NT2/D1 (cell line): ENCODE measurements at places on chromosomes 3 and 15.

DNA sequence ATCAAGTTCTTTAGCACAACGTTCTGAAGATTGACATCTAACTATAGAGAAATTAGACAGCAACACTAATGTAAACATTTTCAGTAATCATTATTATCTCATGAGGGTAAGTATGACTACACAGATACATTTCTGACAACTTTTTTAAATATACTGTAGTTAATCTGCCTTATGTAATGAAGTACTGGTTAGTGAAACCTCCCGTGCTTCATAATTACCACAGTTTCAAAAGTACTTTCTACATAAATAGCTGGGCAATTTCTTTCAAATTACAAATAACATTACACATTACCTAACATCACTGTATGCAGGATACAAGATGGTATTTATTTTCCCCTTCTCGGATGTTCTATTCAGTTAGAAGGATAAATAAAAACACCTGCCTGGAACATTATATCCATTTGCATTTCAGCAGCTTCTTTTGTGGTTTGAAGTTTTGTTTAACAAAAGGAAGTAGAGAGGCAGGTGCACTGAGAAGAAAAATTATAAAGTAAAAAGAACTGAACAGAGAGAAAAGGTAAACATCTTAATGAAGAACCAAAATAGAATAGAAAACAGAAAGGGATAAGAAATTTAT is 1241.5 kb upstream of the GBE1 start:
- DNase-seq: no peak

DNA sequence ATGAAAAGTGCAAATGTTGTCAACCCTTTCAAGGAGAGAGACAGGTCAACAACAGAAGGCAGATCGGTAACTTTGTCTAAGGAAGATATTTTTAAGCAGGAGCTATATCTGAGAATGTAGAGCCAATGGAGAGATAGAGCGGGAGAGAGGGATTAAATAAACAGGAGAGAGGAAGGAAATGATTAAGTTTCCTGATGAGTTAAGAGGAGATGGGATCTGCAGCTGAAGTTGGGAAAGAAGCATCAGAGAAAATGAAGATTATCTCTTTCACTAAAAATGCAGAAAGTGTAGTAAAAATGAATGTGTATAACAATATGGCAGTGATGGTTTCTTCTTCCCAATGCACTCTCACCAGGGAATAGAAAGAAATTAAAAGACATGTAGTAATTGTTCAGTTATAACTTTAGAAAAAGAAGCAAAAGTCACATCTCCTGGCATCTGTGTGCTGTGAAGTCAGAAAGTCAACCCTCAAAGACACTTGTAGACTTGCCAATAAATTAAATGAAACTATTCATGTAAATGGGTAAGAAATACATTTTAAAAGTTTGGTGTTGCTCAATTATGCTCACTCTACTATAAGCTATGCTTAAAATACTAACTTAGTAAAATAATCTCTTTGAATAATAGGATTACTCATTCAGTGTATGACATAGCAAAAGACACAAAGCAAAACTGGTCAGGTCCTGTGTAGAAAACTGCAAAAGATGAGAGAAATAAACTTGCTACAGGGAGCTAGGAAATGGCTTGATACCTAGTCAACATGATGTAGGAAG is 264.6 kb downstream of the ZIC4 start:
- DNase-seq: no peak

DNA sequence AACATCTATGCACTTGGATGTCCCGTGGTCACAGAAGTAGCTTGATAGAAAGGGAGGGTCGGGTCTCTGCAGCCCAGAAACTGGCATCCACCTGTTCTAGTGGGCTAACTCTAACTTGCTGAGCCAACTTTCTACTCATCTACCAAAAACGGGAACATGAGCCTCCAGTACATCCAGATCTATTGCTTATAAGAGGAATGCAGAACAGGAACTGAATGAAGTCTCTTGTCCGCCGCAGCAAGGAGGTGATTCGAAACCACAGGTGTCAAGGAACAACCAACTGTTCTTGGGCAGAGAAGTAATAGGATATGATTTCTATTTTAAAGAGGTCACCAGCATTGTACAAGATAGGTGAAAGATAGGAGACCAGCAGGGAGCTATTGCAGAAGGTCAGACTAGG is 17.9 kb downstream of the TERC start:
- DNase-seq: no peak

DNA sequence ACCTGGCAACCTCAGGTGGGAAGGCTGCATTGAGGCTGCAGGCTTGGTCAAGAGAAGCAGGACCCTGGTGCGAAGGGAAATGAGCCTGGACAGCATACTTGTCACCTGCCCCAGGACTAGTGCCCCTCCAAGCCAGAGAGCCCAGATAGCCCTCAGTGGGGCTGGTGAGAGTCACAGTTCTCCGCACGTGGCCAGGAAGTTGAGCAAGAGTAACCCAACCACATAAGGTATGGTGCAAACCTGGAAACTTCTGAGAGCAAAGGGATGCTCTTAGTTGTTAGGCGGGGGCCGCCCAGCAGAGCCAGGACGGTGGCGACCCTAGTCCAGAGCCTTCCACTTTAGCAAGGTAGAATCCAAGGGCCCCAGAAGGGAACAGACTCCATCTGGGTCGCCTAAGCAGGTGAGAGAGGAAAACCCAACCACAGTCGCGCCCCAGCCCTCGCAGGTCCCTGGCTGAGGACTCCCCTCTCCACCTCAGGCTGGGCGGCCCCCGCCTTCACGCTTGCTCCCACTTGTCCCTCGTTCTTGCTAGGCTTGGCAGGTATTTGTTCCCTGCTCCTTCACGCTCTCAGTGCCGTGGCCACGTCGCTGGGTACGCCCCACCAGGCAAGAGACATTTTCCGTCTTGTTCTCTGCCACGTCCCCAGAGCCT is 1.1 kb upstream of the VPS18 start:
- no peak for DNase-seq

DNA sequence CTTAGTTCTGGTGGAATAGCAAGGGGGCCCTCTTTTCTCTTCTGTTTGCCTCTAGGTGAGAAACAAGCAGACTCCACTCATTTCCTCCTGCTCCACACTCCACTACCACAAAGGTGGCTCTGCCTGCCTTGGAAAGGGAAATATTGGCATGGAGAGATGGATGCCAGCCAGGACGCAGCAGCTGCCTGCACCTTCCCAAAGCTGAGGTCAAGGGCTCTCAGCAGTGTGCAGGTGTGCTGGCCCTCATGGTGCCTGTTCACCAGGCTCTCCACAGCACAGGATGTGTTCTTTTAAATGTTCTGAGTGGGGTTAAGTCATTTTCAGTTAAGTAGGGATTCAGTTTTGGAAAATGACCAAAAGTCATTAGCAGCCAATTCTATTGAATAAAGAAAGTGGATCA is 211.2 kb upstream of the STRIT1 start:
- DNase-seq: no peak

GRCh38 chr15:53588773-53589172 is 170.7 kb downstream of the WDR72 start:
- no peak for DNase-seq

DNA sequence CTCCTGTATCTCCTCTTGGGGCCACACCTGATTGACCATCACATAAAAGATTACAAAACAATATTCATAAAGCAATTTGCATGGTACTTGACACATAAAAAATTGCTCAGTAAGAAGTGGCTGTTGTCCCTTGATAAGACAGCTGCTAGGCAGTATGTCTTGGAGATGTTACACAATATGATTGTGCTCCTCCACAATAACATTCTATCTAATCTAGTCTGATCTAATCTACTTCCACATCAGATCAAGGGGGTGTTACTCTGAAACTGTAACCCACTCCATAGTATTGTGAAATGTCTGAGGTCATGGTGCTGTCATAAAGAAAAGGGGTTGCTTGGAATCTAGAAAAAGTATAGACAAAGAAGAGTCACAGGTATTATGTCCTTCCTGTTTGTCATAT is 23.4 kb upstream of the AQP9 start:
- DNase-seq: no peak
